ENCODE measurements at places on chromosomes 4 and X.

DNA sequence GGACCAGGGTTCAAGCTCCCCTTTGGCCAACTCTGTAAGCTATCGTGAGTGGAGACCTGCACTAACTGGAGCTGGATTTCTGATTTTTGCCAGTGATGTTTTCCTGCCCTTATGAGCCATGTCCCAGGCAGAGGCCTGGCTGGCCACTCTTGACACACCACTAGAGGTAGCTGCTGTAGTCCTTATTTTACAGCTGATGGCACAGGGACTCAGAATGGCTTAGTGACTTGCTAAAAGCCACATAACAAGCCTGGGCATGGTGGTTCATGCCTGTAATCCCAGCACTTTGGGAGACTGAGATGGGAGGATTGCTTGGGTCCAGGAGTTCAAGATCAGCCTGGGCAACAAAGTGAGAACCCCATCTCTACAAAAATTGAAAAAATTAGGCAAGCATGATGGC, 33.4 kb downstream of the CYTL1 start:
- no peak for DNase-seq

DNA sequence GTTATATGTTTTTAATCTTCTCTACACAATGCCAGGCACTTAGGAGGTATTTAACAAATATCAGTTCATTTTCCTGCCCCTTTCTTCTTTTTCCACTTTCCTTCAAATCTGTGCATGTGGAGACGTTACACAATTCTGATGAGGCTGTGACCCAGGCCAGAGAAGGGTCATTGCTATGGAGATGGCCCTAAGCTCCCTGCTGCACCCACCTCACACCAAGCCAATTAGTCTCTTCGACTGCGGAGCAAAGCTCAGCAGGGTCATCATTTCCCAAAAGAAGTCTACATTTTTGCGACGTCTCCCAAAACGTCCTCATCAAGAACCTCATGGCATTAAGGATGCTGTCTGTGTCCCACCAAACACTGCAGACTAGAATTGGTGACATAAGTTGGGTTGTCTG, 28.9 kb upstream of the VEGFD start:
- no peak for DNase-seq

DNA sequence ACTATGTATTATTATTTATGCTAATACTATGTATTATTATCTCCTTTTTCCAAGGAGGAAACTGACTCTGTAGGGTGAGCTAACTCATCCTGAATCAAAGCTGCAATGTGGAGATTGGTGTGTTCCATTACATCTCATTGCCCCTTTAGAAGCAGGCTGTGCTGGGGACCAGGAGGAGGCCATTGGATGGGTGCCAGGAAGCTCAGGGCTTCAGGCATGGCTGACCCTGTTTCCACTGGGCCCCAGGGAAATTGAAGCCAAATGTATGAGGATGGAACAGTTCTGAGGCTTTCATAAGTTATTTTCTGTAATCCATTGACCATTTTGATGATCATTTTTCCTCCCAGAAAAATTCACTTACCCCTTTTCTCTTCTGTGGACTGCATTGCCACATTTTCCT, 418.8 kb upstream of the ZFP42 start:
- no peak for DNase-seq

- DNase-seq = no peak
These were observed 37.9 kb downstream of the FAT1 start for GRCh38 chr4:186685767-186686183.

DNA sequence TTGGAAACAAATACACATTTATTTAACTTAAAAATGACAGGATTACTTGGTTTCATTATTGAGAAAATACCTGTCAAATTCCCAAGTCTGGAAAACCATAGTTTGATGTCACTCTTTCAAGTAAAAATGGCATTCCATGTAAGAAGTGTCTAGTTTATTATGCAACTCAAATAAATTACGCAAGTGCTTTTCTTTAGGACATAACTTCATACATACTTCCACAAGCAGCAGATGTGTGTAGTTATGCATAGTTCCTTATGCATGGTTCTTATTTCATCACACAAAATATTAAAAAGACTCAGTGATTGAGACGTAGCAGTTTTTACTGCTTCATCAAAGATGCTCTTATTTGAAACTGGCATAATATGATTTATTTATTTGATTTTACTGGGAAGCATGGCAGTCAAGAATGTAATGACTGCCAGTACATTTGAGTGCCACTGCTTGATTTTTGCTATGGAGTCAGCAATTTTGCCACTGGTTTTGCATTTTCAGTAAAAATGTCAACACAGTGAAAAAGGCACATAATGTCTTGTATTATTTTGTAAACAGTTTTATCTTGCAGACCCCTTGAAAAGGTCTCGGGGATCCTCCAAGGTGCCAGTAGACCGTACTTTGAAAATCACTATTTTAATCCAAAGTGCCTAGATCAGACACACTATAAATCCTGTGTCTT, 62.1 kb downstream of the CLCN3 start:
- no peak for DNase-seq

GRCh38 chr4:19492606-19493005, 759.1 kb upstream of the SLIT2 start:
- DNase-seq = no peak

Measured in activated T-cell treated with anti-CD3 and anti-CD28 coated beads, Interleukin-2, amount 50 U/mL, for 1 hour (primary cell).